IMR-90 (cell line): ENCODE measurements at places on chromosomes 5 and 9. TPM values are rescaled to one million over a fixed set of nuclear protein-coding genes. Genes with fewer than 3 reads are reported as not detected.

Gene GFRA3
- total RNA-seq: not detected in 2 replicates

Gene CCDC127
- total RNA-seq: 3.9 and 4.4 TPM in 2 replicates

Gene ECSCR
- 3.1 and 3.9 TPM in 2 replicates for total RNA-seq

Gene GRIA1
- 1.3 and 1.4 TPM in 2 replicates for total RNA-seq

Gene CDH6
- total RNA-seq: 211 and 232 TPM in 2 replicates

Gene LTC4S
- not detected in 2 replicates for total RNA-seq

Gene BAAT
- under 0.01 TPM in 1 of 2 replicates, not detected in the other for total RNA-seq

Gene LCN12
- total RNA-seq: not detected in 2 replicates

Gene TEK
- 10.8 and 11.7 TPM in 2 replicates for total RNA-seq

Gene PRR16
- total RNA-seq: 9.9 and 10.6 TPM in 2 replicates

Gene PTGER4
- total RNA-seq: 7.9 and 10.6 TPM in 2 replicates

Gene AFAP1L1
- 5.3 and 5.7 TPM in 2 replicates for total RNA-seq

Gene PHF24
- not detected in 2 replicates for total RNA-seq

Gene ZNF354C
- total RNA-seq: 5.6 and 7.2 TPM in 2 replicates

Gene LCN1
- not detected in 2 replicates for total RNA-seq

Gene SPATA6L
- 0.18 and 0.28 TPM in 2 replicates for total RNA-seq

Gene PPIC
- total RNA-seq: 20.6 and 36.9 TPM in 2 replicates

Gene EDIL3
- 82.8 and 101 TPM in 2 replicates for total RNA-seq

Gene IL3
- not detected in 2 replicates for total RNA-seq

Gene SWI5
- 37.5 and 38.9 TPM in 2 replicates for total RNA-seq

Gene IL13
- total RNA-seq: not detected in 2 replicates

Gene ARSI
- total RNA-seq: 15.0 and 15.2 TPM in 2 replicates

Gene ECM2
- total RNA-seq: under 0.01 and 0.36 TPM in 2 replicates

Gene PTGDS
- not detected in 2 replicates for total RNA-seq

Gene FGF18
- under 0.01 TPM in 1 of 2 replicates, not detected in the other for total RNA-seq

Gene ACTBL2
- total RNA-seq: 1.6 and 1.7 TPM in 2 replicates

Gene MYOZ3
- under 0.01 TPM in 2 replicates for total RNA-seq

Gene PCSK1
- not detected in 2 replicates for total RNA-seq

Gene PCDHB5
- total RNA-seq: 0.18 and 0.28 TPM in 2 replicates

Gene NRG2
- total RNA-seq: 0.18 TPM in 1 of 2 replicates, not detected in the other

Gene TTC23L
- total RNA-seq: under 0.01 TPM in 2 replicates

Gene TAF1L
- total RNA-seq: under 0.01 TPM in 1 of 2 replicates, not detected in the other

Gene ACSL6
- not detected in 2 replicates for total RNA-seq

Gene C9orf50
- total RNA-seq: not detected in 2 replicates

Gene ANKDD1B
- 0.28 TPM in 1 of 2 replicates, not detected in the other for total RNA-seq

Gene SGCD
- total RNA-seq: 10.6 TPM in 2 replicates

Gene MYO10
- total RNA-seq: 93.0 and 115 TPM in 2 replicates

Gene GFI1B
- not detected in 2 replicates for total RNA-seq

Gene GMCL2
- not detected in 2 replicates for total RNA-seq

Gene PCDHA10
- total RNA-seq: under 0.01 TPM in 2 replicates

Gene KLF9
- total RNA-seq: 7.5 and 11.4 TPM in 2 replicates
